Heart right ventricle (tissue), 16 donors: ENCODE measurements at places on chromosomes 12 and 14. TPM values are rescaled to one million over a fixed set of nuclear protein-coding genes. Genes with fewer than 3 reads are reported as not detected.

PRPH gene
- total RNA-seq: not detected

AQP2 gene
- not detected for total RNA-seq

DNA sequence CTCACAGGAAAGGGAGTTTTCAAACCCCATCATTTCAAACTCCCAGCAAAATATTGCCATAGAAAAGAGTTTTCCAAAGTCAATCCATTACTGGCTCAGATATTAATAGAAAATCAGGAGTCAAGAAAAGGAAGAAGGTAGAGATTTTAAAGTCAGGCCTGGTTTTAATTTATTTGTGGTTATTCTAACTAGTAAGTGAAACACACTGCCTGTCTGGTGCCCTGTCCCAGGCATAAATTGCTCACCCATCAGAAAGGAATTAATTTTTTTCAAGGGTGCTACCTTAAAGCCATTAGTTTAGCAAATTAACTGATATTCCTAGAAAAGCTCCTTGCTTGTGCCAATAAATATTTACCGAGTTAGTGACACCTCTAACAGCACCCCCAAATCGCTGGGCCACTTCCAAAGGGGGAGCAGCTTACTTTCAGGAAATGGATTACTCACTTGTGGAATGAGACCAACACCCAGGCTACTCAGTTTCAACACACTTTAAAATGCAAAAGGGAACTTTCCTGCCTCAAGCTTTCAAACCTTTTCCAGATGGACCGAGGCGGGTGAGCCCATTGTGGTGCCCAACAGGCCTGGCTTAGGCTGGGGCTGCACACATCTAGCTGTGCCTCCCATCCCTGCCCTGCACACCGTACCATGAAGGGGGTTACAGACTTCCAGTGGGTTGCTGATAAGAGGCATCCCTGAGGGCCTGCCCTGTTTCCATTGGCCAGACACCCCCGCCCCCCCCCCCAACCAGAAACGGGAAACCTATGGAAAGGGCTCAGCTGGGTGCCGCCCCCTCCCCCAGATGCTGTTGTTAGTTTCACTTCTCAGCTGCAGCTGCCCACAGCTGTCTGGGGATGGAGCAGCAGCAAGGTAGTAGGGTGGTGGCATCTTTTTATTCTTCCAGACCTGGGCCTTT is 117.2 kb downstream of the SAMD4A start:
- H3K4me3 ChIP-seq: no peak overlapping the region

GRCh38 chr12:51693569-51693968 is 102.5 kb downstream of the SCN8A start:
- peaks cover 3% of the 10 kb centered on the region for H3K4me1 ChIP-seq
- no peaks in the 10 kb centered on the region for H3K27me3 ChIP-seq
- H3K4me3 ChIP-seq: no peak overlapping the region
- no peaks in the 10 kb centered on the region for H3K36me3 ChIP-seq
- DNase-seq: no peak

- H3K27me3 ChIP-seq: no peaks in the 10 kb centered on the region
- no peaks in the 10 kb centered on the region for H3K36me3 ChIP-seq
- H3K4me3 ChIP-seq: no peak overlapping the region
- no peaks in the 10 kb centered on the region for H3K4me1 ChIP-seq
- no peak overlapping the region for H3K27ac ChIP-seq
Measured at GRCh38 chr14:103031956-103032355, 25.4 kb downstream of the CDC42BPB start.

- H3K4me1 ChIP-seq: no peaks in the 10 kb centered on the region
- H3K27ac ChIP-seq: no peak overlapping the region
- DNase-seq: no peak
- H3K4me3 ChIP-seq: no peak overlapping the region
- no peaks in the 10 kb centered on the region for H3K27me3 ChIP-seq
Measured at GRCh38 chr12:71282020-71282419, 124.2 kb upstream of the TSPAN8 start.

DNA sequence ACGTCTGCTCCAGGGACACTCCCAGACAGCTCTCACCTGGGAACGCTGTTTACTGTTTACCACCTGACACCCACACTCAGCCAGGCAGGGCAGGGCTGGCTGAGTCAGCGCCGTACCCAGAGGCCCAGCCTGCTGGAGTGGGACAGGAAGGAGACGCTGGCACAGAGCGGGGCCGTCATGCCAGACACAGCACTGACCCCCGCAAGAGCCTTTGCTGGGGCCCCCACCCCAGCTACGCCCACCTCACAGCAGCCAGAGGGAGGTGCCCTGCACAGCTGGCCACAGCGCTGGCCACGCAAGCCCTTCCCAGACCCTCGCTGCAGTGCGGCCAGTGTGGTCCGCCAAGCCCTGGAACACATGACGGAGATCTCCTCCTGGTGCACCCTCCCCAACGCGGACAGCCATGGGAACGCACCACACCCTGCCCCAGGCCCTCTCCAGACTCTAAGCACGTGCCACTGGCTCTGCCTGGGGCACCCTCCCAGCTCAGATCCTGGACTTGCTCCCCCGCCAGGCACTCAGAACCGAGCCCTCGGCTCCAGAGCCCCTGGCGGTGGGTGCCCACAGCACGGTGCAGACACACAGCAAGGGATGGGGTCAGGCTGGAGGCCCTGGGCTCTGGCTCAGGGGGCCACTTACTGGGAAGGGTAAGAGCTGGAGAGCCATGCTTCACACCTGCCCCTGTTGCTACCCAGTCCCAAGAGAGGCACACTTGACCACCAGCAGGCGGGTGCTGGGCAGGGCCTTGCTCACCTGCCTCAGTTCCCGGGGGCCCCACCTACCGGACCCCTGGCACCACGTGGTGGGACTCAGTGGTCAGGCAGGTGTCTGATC is 5.7 kb downstream of the AHNAK2 start:
- DNase-seq: peak; percentile 11
- H3K4me1 ChIP-seq: peaks cover 56% of the 10 kb centered on the region
- H3K27ac ChIP-seq: peak overlapping the region; percentile 79
- H3K4me3 ChIP-seq: no peak overlapping the region
